Hypothalamus (tissue), 51 donors: ENCODE measurements at places on chromosomes 12 and 14.

- peak; percentile 35 for DNase-seq
Measured at GRCh38 chr14:78902010-78902623, 731.9 kb downstream of the NRXN3 start.

DNA sequence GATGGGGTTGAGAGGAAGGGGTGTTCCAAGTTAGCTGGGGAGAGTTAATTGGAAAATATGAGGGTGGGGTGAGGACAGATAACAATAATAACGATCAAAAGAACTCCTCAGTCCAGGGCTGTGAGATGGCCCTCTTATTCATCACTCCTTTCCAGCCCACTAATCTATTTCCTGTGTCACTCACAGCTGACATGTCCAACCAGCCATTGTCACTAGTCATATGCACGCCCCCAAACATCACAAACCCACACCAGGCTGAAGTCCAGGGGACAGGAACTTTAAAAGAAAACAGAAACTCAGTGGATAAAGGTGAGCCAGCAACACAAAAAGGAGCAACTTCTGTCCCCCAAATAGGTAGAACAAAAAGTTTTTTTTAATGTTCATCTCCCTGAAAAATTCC is 911 bp downstream of the CALCOCO1 start:
- no peak for DNase-seq

DNA sequence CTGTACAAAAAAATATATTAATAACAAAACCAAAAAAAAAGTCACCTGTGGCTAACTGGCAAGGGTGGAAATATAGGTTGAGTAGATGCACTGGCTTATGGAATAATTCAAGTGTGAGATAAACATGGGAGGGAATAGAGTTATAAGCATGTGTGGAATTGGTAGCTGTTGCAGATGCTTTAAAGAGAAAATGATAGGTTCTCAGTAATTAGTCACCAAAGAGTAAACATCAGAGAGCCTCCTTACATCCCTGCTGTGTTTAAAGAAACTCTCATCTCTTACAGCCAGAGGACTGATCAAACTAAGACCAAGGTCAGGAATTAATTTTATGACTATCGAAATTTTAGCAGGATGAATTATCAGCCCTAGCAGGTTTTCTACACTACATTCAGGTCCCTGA is 70.5 kb downstream of the EGLN3 start:
- DNase-seq = no peak

DNA sequence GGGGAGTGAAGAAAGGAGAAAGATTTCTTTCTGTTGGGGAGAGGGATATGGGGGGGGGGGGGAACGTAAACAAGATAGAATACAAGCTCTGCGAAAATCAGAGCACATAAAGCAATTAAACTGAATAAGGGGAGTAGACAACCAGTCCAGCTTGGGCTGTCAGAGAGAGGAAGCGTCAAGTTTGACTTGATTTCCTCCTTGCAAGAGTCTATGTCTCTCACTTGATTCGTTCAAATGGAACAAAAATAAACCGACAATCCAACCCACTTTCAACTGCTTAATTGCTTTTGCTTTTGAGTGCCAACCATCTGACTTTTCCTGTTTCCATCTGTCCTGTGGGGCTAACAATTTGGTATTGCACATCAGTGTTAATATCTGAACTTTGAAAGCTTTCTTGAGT is 942 bp downstream of the SYT1 start:
- DNase-seq = no peak

DNA sequence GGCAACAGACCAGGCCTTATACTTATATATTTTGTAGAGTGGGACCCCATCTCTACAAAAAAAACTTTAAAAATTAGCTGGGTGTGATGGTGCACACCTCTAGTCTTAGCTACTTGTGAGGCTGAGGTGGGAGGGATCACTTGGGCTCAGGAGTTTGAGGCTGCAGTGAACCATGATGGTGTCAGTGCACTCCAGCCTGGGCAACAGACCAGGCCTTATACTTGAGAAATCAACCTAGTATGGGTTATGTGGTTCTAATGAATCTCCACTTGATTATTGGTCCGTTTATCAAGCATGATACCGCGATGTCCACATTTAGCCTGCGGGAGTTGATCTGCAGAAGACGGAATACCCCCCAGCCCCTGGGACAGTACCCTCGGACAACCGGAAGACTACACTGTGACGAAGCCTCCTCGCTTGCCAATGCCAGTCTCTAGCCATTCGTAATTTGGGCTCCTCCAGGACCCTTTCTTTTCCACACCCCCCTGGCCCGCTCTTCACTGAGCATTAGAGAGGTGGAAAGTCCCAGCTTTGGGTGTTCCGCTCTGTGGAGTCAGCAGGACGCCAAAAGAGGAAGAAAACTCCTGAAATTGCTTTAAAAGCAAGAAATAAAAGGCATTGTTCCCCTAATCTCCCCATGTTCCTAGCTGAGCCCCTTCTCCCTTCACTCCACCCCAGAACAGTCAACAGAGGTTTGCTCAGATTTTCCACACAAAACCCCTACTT is 19.4 kb downstream of the LTBP2 start:
- no peak for DNase-seq

GRCh38 chr14:53955671-53956426 is 776 bp downstream of the BMP4 start:
- DNase-seq = no peak

- DNase-seq = no peak
Measured at GRCh38 chr14:98174041-98174440, 1098.0 kb downstream of the BCL11B start.

DNA sequence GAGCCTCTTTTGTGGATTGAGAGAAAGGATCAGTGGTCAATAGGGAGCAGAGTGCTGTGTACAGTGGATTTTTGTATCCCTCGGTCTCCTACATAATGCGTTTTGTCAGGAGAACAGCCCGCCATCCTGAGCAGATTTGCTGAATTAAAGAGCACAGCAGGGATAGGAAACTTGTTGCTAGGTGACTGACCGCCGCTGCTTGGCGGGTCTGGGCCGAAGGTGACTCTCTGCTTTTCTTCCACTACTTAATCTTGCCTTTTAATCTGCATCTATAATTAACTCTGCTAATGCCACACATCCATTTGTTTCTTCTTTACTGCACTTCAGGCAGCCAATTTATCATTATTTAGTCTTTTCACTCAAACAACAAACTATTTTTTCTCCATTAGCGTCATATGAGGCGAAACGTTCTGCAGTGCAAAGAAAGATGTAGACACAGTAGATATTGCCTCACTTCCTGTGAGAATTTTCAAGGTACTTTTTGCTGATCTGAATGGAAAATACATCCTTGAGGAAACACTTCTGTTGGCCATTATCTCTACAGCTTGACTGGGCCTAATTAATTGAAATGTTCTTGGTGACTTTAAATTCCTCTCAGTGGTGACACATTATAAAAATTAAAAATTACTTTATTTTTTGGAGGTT is 108.0 kb downstream of the PPM1A start:
- DNase-seq = no peak

DNA sequence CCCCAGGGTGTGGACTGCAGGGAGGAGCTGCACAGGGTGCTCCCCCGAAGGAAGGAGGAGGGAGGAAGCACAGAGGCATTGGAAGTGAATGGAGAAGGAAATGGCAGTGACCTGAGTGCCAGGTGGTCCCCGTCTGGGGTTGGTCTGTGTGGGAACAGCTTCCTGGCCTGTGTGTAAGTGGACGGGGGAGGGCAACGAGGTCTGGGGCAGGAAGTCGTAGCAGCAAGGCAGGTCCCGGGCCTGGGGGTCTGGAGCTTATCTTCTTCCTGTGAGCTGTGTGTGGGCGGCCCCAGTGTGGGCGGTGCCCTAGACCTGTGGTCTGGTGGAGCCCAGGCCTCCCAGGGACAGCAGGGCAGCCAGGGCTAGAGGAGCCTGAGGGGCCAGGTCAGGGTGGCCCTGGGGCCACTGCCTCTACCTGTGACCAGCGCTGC is 382.1 kb downstream of the TMEM121 start:
- DNase-seq = no peak
